Astrocyte (in vitro differentiated cells and primary cell): ENCODE measurements at places on chromosomes 4 and X.

- no peak for DNase-seq
Measured at GRCh38 chrX:76202471-76202870, 29.6 kb downstream of the PBDC1 start.

DNA sequence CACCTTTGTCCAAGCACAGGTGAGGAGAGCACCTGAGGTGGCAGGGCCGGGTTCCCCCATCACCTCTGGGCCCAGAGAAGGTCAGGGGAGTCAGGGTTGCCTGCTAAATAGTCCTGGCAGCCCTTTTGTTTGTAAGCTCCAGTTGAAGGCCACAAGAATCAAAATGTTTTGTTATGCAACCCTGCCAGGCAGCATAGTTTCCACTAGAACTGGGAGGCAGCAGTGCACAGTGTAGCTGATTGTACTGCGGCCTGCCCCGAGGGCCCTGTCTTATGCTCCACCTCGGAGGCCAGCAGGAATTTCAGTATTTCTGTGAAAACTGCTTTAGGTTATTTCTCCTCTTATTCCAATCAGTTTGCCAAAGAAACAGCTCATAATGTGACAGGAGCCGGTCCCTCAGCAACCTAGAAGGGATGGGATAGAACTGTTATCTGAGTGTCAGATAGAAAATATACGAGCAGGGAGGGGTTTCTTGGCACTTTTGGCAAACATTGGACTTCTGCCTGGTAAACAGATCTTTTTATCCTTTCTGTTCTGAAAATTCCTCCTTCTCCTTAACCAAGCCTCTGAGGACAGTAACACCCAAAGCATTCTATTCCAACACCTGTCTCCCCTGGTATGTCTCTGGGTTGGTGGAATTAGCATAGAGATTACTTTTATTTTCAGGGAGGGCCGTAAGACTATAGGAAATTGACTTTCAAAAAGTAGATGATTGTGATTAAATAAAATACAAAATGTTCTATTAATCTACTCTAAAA, 93.6 kb downstream of the LNX1 start:
- no peak for DNase-seq

- DNase-seq, result no peak
Measured at GRCh38 chr4:10296730-10297129, 160.5 kb downstream of the ZNF518B start.

- no peak for DNase-seq
Measured at GRCh38 chrX:30495468-30495867, 82.1 kb downstream of the TASL start.

DNA sequence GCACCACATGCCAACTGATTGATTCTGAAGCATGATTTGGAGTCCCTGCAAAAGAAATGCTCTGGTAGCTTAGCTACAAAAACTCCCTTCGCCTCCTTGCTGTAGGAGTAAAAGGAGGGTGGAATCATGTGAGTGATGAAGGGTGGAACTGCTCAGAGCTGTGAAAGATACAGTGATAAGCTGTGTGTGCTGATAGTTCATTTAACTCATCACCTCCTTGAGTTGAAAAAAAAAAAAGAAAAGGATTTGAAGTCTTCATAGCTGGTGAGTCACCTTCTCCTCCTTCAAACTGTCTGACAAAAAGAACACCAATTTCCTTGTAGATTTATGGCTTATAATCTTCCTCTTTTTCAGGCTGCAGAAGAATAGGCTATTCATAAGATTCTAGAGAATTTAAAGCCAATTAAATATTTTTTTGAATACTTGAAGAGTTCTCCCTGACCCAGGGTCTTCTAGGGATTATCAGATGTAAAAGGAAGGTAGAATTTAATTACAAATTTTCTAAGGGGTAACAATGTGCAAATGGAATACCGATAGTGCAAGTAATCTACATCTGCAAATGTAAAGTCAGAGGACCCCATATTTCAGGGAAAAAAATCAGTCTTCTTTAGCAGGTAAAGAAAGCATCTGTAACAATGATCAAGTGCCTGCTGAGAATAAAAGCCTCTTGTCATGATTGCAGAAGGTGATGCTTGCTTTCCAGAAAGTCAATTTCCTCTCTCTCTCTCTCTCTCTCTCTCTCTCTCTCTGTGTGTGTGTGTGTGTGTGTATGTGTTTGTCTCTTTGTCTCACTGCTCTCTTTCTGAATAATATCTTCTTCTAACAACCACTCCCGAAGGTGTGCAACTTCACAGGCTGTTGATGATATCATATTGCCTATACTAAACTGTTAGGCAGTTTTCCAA, 208.8 kb upstream of the VEGFC start:
- peak; percentile 59 for DNase-seq

GRCh38 chr4:13955551-13955950, 328.0 kb upstream of the BOD1L1 start:
- DNase-seq, result no peak

DNA sequence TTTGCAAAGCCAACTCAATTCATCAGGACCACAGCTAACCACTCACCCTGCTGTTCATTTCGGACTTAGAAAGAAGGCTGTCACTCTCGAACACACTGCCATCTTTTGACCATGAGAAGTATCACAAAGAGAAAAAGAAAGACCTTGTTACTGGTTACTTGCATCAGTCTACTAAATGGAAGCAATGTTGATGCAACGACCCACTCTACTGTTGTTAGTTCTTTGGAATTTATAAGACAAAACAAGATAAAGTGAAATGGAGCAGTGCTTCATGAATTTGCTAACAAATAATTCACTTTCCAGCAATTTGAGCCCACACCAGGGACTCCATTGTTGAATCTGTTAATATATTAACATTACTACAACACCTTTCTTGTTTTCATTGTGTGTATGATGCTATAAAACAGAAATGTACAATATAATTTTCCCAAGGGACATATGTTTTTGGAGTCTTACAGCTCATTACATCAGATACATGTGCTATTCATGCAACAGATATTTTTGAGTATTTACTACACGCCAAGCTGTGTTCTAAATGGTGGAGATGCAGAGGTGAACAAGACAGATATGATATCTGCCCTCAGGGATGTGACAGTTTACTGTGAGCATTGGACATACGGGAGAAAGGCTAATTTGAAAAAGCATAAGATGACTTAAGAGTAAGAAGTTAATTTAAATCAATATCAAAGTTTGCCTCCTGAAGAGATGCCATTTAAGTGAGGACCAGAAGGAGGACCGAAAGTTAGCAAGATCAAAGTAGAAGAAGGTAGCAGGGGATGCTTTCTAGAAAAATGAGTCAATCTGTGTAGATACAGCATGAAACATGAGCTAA, 87.2 kb downstream of the AREG start:
- DNase-seq, result peak; percentile 54

DNA sequence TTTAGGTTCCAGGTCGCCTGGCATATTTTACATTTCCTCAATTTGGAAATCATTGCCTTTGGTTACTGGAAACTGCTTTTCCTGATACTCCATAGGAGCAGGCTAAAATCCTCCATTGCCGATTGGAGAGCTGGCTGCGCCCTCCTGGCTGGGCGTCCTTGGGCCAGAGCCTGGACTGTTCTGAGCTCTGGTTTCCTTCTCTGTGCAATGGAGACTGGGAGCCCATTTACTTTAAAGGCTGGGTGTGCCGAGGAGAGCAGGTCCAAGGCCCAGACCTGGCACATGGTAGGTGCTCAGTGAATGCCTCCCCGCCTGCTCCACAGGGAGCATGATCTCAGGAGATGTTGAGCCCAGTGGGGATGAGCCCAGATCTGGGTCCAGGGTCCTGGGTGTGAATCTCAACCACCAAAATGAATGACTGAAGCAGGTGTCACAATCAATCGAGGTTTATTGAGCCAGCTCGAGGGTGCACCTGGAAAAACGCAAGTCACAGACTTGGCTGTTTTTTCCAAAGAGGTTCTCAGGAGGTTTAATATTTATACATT, 50.0 kb downstream of the EVC start:
- DNase-seq, result no peak

GRCh38 chrX:103629318-103630170, 769 bp downstream of the TCEAL1 start:
- peak; percentile 57 for DNase-seq

GRCh38 chr4:37001688-37002436, 242.7 kb upstream of the NWD2 start:
- no peak for DNase-seq

DNA sequence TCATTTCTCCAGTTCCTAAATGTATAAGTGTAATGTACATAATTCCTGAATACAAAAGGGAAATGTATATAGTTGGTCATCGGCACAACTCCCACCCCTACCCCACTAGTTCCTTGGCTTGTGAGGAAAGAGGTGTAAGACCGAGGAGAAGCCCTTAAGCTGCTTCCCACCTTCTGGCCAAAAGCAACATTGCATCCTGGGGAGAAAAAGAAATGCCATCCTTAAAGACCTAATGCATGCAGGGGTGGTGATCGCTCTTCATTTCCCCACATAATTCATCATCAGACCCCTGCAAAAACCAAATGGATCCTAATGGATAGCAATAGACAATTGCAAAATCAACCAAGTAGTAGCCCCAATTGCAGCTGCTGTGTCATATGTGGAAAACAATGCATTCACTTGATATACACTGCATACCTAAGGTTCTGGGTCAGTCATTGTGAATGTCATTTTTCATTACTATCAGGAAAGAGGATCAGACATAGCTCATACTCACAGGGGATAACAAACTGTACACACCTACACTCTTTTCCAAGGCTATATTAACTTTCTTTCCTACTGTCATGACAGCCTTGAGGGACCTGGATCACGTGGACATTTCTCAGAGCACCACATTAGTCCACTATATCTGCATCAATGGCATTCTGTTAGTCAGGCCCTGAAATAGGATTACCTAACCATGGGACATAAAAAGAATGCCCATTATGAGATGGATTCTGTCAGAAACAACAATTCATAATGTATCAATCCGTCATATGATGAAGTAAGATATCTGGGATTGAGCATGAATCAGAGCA, 31.7 kb upstream of the NFXL1 start:
- DNase-seq, result no peak

- no peak for DNase-seq
Measured at GRCh38 chr4:38715050-38715449, 51.1 kb downstream of the KLF3 start.

DNA sequence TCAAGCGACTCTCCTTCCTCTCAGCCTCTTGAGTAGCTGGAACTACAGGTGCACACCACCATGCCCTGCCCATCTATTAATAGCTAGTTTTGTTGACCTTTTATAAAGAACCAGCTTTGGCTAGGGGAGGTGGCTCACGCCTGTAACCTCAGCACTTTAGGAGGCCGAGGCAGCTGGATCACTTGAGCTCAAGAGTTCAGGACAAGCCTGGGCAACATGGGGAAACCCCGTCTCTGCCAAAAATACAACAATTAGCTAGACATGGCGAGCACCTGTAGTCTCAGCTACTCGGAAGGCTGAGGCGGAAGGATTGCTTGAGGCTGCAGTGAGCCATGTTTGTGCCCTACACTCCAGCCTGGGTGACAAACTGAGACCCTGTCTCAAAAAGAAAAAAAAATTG, 2.7 kb downstream of the TKTL1 start:
- no peak for DNase-seq

DNA sequence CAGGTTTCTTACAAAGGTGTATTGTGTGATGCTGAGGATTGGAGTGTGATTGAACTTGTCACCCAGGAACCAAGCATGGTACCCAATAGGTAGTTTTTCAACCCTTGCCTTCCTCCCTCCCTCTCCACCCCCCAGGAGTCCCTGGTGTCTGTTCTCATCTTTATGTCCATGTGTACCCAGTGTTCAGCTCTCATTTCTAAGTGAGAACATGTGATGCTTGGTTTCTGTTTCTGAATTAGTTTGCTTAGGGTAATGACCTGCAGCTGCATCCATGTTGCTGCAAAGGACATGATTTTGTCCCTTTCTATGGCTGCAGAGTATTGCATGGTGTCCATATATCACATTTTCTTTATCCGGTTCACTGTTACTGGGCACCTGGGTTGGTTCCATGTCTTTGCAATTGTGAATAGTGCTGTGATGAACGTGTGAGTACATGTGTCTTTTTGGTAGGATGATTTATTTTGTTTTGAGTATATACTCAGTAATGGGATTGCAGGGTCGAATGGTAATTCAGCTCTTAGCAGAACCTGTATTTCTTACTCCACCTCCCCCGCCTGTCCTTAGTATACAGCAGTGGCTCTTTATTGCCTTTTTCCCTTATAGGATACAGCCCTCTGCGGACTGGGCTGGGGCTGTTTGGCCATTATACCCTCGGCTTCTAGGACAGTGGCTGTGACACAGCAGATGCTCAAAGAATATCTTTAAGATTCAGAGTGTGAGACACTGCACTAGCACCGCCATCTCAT, 145.4 kb downstream of the PTTG2 start:
- DNase-seq, result no peak

DNA sequence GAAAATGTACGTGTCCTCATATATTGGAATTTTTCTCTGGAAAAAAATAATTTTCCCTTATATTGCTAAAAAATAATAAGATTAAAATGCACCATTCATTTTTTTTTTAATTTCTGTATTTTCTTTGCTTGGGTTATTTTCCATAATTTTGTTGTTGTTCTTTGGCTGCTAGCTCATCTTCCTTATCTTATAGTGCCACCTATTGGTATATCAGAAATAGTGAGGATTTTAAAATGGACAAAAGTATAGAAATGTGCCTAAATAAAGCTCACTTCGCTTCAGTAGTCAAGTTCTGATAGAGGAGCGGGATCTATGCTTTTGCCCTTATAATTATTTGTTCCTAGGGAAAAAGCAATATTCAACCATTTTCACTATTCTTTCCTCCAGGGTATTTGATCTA, 134.8 kb downstream of the NAP1L3 start:
- no peak for DNase-seq

GRCh38 chrX:103513476-103514108, 5.7 kb downstream of the RAB40A start:
- no peak for DNase-seq

GRCh38 chr4:182307746-182308145, 64.5 kb downstream of the TENM3 start:
- DNase-seq, result peak; percentile 100

DNA sequence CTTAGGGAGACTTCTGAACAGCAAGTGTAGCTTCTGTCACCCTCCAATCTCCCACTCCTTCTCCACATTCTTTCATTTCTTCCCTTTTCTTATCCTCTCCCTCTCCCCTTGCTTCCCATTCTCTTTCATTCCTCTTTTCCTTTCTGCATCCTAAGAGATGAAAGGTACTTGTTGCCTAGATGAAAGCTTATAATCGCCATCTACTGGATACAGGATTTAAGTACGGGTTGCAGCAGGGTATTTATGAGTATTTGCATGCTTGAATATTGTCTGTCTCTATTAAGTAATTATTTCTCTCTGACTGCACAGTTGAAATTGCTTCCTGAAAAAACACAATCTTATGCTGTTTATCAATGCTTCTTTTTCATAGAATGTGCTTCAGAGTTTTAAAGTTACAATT, 174.0 kb upstream of the TENT5D start:
- DNase-seq, result no peak

DNA sequence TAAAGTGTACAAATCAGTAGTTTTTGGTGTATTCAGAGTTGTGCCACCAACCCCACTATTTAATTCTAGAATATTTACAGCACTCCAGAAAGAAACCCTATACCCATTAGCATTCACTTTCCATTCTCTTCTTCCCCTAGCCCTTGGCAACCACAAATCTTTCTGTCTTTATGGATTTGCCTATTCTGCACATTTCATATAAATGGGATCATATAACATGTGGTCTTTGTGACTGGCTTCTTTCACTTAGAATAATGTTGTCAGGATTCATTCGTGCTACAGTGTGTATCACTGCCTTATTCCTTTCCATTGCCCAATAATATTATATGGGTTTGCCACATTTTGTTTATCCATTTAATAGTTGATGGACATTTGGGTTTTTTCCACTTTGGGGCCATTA, 32.2 kb downstream of the SGMS2 start:
- DNase-seq, result no peak

GRCh38 chrX:111039606-111040005, 56.4 kb upstream of the PAK3 start:
- no peak for DNase-seq
